CD4-positive, alpha-beta memory T cell (primary cell): ENCODE measurements at places on chromosomes 4 and X. TPM values are rescaled to one million over a fixed set of nuclear protein-coding genes. Genes with fewer than 3 reads are reported as not detected.

Gene TMEM35A
- not detected for total RNA-seq

Gene RTL3
- total RNA-seq: not detected

Gene GYG2
- not detected for total RNA-seq

Gene MAGEA10
- total RNA-seq: not detected

Gene SSX7
- not detected for total RNA-seq

Gene ASB9
- total RNA-seq: not detected
